ENCODE measurements at places on chromosomes 16 and 17. TPM values are rescaled to one million over a fixed set of nuclear protein-coding genes. Genes with fewer than 3 reads are reported as not detected.

- no peak for DNase-seq
Measured at GRCh38 chr17:1959871-1960544, 65.1 kb downstream of the RTN4RL1 start.

GRCh38 chr16:50311134-50311528 lies 44.8 kb downstream of the ADCY7 start:
- DNase-seq: no peak

GRCh38 chr16:74448990-74449389 lies 27.7 kb upstream of the CLEC18B start:
- no peak for DNase-seq

GRCh38 chr17:33124871-33125551 lies 133.4 kb downstream of the SPACA3 start:
- DNase-seq: no peak

- no peak for DNase-seq
Measured at GRCh38 chr17:39604911-39605491, 2.7 kb downstream of the NEUROD2 start.

- no peak for DNase-seq
Measured at GRCh38 chr16:69816996-69817395, 54.9 kb downstream of the WWP2 start.

- DNase-seq: no peak
Measured at GRCh38 chr17:39473310-39473709, 12.0 kb downstream of the CDK12 start.

- no peak for DNase-seq
Measured at GRCh38 chr17:58120195-58120822, 27.9 kb upstream of the OR4D1 start.

- DNase-seq: peak; percentile 53
Measured at GRCh38 chr17:43880420-43880991, 26.8 kb downstream of the MPP2 start.

DNA sequence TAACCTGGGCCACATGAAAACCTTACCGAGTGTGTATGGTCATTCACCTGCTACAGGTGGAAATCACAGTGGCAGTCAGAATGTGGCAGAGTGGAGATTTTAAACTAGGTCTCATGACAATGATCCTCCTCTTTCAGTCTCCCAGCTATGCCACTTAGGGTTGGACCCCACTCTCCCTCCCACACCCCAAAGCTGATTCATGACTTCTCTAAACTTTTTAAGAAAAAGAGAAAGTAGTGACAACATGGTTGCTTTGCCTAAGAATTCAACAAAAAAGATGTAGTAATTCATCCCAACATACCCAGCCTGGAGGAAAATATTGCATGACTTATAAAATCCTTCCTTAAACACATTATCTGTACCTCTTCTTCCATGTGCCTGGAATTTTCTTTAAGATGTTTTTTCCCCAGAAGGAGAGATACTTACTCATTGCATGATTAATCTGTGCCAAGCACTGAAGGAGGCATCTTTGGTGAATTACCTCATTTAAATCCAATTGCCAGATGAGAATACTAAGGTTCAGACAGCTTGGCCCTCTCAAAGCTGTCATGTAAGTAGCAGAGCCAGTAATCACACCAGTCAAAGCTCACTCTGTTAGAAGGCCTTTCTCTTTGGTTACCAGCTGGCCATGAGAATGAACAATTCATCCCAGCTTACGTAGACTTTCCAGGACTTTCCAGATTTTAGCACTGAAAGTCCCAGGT lies 119.9 kb downstream of the COPRS start:
- no peak for DNase-seq

DNA sequence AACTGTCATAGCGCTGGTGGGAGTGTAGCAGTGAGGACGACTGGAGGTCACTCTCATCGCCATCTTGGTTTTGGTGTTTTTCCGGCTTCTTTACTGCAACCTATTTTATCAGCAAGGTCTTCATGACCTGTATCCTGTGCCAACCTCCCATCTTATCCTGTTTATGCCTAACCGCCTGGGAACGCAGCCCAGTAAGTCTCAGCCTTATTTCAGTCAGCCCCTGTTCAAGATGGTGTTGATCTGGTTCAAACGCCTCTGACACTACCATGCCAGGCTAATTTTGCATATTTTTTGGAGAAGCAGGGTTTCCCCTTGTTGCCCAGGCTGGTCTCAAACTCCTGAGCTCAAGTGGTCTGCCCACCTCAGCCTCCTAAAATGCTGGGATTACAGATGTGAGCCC lies 179.8 kb upstream of the HSBP1 start:
- DNase-seq: no peak

DNA sequence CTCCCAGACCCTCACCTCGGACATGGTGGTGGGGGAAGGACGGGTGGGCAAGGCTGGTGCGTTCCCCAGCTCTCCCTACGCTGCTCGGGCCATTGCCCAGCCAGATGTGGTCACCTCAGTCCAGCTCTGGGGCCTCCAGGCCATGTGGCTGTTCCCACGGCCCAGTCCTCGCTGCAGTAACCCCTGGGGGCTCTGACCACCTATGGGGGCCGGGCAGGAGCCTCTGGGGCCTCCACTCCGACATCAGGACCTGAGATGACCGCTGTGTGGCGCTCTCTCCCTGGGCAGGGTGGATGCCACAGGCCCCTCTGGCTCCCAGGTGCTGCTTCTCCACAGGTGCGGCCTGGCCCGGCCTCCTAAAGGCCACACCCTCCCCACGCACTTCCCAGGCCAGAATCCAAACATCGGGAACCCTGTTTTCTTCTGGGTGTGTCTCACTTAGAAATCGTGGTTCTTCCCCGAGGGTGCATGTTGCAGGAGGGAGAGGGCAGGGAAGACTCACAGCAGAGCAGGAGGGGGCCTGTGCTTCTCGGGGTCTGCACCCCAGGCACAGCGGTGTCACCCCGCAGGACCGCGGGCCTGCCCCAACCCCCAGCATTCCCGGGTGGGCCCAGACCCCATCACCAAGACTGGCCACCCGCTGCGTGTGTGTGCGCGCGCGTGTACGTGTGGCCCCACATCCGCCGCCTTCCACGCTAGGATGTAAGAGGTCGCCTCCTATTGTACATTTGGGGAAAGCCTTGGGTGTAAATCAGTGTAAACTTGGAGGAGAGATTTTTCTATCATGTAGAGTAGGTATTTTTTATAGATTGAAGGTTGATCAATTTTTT lies 5.9 kb upstream of the CAPN15 start:
- DNase-seq: no peak

GRCh38 chr16:2769100-2769529 lies 8.0 kb downstream of the ELOB start:
- no peak for DNase-seq

DNA sequence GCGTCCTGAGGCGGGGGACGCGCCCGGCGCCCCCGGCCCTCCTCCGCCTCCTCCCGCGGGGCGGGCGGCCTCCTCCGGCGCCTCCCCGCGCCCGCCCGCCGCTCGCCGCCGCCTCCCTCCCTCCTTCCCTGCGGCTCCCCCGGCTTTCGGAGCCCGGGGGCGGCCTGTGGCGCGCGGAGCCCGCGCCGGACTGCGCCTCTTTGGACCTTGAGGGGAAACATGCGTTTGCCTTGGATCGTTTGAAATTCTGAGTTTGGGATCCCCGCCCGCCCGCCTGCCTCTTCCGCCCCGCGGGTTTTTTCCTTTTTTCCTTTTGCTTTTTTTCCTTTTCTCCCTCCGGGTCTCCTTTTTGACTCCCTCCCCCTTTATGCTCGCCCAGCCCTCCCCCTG lies 390 bp downstream of the ZNRF1 start:
- DNase-seq: no peak

DNA sequence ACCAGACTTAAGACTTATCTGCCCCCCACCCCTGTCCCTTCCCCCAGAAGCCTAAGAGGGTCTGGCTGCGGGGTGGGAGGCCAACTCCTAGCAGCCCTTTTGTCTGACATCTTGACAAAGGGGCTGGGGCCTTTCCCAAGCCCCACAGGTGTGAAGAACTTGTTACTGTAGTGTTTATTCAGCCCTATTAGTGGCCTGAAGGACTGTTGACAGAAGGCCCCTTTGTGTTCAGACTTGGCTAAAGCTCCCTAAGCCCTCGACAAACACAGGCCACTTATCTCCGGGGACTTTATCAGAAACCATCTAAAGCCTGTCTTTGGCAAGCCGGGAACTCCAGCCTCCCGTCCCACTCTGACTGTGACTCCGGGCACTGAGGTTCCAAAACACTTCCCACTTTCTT lies 129.8 kb downstream of the NTN1 start:
- DNase-seq: no peak

- no peak for DNase-seq
Measured at GRCh38 chr16:24747441-24747840, 18.0 kb downstream of the TNRC6A start.

- DNase-seq: no peak
Measured at GRCh38 chr17:79837888-79838521, 1.2 kb downstream of the CBX4 start.

GRCh38 chr17:19714542-19715411 lies 1.6 kb downstream of the SLC47A2 start:
- no peak for DNase-seq

DNA sequence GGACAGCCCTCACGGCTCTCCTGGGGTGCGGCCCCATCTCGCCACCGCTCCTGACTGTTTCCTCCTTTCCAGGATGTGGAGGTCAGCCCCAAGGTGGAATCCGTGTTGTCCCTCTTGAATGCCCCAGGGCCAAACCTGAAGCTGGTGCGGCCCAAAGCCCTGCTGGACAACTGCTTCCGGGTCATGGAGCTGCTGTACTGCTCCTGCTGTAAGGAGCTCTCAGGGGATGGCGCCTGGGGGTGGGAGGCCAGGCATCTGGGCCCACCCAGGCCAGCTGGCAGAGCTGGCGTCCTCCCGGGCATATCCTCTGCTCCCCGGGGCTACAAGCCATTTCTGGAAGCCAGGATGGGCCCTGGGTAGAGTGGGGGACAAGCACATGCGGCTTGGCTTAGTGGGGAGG lies 13.2 kb downstream of the IL34 start:
- no peak for DNase-seq

DNA sequence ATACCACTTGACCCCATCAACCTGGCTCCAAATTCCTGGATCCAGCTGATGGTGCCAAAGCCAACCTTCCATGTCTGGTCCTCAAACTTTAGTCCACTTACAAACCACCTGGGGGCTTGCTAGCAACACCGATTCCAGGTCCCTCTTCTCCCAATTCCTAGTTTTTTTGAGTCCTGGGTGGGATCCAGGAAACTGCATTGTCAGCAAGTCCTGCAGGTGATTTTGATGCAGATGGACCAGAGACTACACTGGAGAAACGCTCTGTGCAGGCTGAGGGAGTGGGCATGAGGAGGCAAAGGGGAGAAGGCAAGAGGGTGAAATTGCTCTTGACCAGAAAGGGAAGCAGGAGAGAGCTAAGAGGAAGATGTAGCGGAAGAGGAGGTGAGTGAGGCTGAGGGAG lies 21.0 kb upstream of the NOS2 start:
- DNase-seq: no peak

USH1G gene
- 0.12 TPM for total RNA-seq

ABCA5 gene
- total RNA-seq: 485 TPM

LGALS9B gene
- total RNA-seq: not detected

KREMEN2 gene
- 12.8 TPM for total RNA-seq

SNX20 gene
- not detected for total RNA-seq

EPX gene
- not detected for total RNA-seq

RNF43 gene
- not detected for total RNA-seq

ANKRD40CL gene
- total RNA-seq: not detected

RHOT1 gene
- 36.1 TPM for total RNA-seq
